ENCODE measurements at places on chromosomes 11 and 22. TPM values are rescaled to one million over a fixed set of nuclear protein-coding genes. Genes with fewer than 3 reads are reported as not detected.
A peak's percentile ranks its signal among the peaks of the same experiment; 100 is the strongest.

DNA sequence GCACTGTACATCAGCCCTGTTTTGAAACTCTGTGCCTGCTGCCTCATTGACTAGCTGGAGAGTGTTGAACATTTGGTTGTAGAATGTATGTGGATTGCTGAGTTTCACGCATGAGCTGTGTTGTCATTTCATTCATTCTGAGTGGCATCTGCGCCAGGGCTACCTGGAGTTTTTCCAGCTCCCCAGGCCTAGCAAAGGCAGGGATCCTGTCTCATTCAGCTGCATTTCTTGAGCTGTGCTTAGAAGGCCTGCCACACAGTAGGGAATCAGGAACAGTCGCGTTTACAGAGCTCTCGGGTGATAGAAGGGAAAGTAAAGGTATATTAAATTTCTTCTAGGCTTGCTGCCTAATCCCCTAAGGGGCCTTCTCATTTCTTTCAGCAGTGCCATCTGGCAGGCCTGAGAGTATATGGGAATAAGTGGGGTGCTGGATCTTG, 44.3 kb downstream of the PTPRJ start:
- no peak for DNase-seq

The CNTN5 gene
- not detected for total RNA-seq

DNA sequence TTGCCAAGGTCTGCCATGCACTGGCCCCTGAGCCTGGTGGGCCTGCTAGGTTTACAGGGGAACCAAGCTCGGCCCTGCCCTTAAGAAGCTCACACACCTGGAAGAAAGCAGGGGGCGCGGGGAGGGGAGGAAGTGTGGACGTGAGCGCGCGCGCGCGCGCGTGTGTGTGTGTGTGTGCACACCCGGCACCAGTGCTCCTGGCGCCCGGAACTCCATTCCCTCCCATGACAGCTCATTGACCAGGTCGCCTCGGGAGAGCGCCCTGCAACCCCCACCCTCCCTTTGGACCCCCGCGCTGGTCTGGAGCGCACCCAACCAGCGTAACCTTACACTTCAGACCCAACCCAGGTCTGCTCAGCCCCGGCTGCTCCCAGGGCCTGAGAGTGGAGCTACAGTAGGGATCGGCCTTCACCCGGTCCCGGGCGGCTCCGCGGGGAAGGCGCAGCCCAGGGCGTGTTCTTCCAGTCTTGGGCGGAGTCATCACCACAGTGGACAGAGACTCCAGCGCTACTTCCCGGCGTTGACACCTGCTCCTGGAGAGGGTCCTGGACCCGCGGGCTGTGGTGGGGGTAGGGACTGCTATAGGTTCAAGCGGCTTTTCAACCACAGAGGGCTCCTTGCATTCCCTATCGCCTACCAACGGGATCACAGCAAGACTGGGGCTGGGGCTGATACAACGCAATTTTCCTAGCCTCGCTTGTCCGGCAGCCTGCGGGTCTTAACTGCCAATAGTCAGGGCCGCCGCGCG, 1.5 kb downstream of the GALNT18 start:
- no peak for DNase-seq

- DNase-seq, result no peak
Observed at GRCh38 chr11:104333977-104334376, 170.0 kb upstream of the PDGFD start.

DNA sequence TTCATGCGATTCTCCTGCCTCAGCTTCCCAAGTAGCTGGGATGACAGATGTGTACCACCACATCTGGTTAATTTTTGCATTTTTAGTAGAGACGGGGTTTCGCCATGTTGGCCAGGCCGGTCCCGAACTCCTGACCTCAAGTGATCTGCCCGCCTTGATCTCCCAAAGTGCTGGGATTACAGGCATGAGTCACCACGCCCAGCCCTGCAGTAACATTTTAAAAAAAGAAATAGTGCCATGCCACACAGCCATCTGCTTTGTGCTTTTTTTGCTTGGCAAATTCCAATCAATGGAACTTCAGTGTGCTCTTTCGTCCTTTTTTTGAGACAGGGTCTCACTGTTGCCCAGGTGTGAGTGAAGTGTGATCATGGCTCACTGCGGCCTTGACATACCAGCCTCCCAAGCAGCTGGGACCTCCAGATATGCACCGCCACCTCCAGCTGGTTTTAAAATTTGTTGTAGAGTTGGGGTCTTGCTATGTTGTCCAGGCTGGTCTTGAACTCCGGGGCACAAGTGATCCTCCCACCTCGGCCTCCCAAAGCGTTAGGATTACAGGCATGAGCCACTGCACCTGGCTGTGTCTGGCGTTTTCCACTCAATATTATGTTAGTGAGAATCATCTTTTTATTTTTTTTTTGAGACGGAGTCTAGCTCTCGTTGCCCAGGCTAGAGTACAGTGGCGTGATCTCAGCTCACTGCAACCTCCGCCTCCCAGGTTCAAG, 1.8 kb upstream of the CHADL start:
- DNase-seq, result no peak

DNA sequence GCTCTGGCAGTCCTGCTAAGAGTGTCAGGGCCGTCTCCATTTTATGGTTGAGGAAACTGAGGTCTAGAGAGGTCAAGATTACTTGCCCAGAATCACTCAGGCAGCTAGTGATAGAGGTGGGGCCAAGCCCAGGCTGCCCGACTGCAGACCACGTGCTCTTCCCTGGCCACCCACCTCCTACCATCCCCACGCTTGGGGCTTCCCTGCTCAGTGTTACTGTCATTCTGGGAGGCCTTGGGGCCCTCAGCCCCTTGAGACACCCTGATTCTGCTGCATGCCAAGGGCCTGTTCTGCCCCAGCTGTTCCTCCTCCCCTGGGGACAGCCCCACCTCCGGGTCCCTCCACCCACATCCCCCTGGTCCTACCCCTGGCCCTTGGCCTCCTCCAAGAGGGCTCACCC, 17.2 kb upstream of the TAB1 start:
- DNase-seq, result no peak

The SEPTIN3 gene
- total RNA-seq, result not detected

The MMP1 gene
- 0.11 TPM for total RNA-seq

GRCh38 chr11:109894242-109894641, 198.9 kb upstream of the ZC3H12C start:
- DNase-seq, result no peak

- DNase-seq, result peak; percentile 86
Observed at GRCh38 chr22:20021196-20022181, 579 bp downstream of the TANGO2 start.

DNA sequence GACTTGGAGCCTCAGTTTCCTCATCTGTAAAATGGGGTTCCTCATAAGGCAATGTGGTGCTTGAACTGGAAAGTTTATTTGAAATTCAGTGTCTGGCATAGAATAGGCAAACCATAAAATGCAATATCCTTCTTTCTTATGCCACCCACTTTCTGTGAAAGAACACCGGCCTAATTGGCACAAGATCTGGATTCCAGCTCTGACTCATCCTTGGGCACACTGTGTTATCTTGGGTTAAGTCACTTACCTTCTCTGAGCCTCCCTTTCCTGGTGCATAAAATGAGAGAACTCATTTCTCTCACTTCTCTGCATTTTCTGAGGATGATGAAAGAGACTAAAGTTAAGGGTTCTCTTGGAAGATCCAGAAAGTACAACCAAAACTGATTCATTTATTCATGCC, 5.1 kb downstream of the INSC start:
- no peak for DNase-seq

- no peak for DNase-seq
Observed at GRCh38 chr22:36422287-36423014, 34.7 kb upstream of the MYH9 start.

- no peak for DNase-seq
Observed at GRCh38 chr11:67366546-67366945, 6.9 kb downstream of the CLCF1 start.

The DAGLA gene
- total RNA-seq, result 3.3 TPM

The DEFB131B gene
- not detected for total RNA-seq

DNA sequence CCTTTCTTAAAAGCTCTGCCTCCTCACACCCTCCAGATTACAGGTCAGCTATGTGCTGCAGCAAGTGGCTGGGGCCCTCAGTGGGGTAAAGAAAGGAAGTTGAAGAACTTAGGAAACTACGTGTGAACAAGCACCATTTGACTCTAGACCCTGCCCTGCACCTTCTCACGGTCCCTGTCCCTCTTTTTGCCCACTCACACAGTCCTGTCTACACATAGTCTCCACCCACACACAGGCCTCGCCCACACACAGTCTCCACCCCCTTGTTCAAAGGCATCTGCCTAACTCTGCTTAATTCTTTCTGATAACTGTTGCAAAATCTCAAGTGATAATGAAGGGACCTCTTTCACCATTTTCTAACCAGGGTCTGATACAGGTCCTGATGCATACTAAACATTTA, 59.0 kb downstream of the TMPRSS5 start:
- DNase-seq, result no peak

DNA sequence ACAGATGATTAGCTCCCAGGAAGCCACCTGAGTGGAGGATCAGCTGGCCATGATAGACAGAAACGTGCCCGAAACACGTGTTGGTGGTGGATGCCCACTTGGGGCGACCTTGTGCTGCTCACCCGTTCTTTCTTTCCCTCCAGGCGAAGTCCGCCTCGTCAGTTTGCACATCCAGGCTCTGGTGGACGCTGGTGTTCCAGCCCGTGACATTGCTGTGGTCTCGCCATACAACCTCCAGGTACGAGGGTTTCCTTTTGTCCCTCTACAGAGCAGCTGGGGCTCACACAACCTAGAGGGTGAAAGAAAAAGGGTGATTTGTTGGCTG, 30.6 kb downstream of the IGHMBP2 start:
- no peak for DNase-seq

The OR2D2 gene
- not detected for total RNA-seq

- no peak for DNase-seq
Observed at GRCh38 chr11:11016943-11017342, 159.1 kb upstream of the ZBED5 start.

- no peak for DNase-seq
Observed at GRCh38 chr11:128607819-128608218, 20.5 kb upstream of the ETS1 start.

- DNase-seq, result no peak
Observed at GRCh38 chr22:30182350-30182745, 64.2 kb downstream of the LIF start.

DNA sequence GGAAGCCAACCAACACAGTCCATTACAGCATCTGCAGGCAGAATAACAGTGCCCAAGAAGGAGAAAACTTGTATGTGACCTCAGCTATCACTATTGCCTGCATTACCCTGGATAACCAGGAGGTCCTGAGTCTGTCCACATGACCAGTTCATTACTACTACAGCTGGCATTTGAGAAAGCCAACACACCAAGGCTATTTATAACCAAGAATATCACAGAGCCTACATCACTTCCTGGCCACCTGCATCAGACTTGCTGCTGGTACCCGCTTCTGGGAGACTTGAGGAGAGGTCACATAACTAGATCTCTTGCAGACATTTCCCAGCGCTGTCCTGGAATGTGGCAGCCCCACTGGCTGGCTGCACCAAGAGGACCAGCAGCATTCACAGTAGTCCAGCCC, 11.1 kb upstream of the OR56B4 start:
- DNase-seq, result no peak

DNA sequence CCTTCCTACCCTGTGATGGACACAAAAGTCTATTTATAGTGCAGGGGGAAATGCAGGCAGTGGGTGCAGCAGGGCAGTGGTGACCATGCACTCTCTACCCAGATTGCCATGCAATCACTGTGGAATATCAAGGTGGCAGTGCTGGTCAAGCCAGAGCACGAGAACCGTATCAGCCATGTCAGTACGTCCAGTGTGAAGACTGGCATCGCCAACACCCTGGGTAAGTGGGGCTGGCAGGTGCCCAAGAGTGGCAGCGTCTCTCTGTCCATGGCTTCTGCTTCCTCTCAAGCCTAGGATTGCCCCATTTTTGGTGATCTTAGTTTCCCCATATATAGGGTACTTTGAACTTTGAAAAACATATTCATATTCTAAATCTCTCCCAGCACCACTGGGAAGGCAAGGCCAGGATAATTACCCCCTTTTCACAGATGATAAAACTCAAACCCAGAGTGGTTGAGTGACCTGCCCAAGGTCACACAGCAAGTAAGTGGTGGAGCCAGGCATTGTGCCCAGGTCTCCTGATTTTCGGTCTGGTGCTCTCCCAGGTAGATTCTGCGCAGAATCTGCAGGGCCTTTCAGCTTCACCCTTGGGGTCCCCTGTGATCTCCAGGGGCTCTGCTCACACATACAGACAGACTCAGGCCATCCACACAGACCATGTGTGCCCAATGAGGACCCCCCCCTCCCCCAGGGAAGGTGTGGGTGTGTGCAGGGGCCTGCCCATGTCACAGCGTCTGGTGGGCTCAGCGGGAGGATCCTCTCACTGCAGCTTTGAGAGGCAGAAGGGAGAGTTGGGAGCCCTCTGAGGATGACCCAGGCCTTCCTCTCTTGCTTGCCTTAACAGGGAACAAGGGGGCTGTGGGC, 7.1 kb downstream of the INPPL1 start:
- no peak for DNase-seq

DNA sequence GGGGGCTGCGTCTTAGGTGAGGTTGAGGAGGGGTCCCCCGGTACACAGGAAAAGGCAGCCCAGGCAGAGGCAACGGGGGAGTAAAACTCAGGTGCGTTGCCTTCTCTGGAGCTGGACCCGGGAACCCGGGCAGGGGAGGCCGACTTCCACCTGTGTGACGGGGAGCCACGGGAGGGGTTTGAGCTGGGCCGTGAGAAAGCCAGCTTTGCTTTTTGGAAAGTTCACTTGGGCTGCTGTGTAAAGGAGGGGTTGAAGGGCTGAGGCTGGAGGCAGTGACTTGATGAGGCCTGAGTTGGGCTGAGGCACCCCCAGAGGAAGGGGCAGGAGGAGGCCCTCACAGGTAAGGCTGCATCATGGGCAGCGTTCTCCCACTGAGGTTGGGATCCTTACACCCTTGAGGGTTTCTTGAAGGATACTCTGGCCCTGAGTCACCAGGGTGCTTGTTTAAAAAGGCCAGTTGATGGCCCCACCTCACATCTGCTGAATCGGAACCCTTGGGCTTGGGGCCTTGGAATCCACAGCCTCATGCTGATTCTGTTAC, 47.2 kb downstream of the CHRDL2 start:
- peak; percentile 22 for DNase-seq

- DNase-seq, result no peak
Observed at GRCh38 chr11:119491753-119492510, 69.0 kb upstream of the THY1 start.

DNA sequence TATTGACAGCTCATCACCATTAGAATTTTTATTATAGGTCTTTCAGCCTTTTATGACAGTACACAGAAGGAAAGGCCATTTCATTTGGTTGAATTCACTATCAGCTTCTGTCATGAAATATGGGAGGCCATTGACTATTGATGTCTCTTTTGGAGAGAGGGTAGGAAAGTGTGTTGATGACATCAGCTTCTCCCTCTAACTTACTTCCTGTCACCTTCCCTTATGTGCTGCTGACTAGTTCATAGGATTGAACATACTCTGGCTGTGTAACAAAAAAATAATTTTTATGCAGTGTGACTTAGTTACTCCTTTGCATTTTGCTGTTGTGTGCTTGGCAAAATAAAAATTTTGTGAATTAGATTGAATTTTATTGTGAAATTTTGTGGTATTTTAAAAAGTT, 769.2 kb downstream of the METTL15 start:
- DNase-seq, result no peak

The TMEM191B gene
- 0.62 TPM for total RNA-seq

Measured in cardiac septum (tissue), 1 donor.